A549 (cell line): ENCODE measurements at places on chromosomes 11 and 22.

- no peak for DNase-seq
These were observed 16.7 kb downstream of the RRP8 start for GRCh38 chr11:6586434-6587359.

DNA sequence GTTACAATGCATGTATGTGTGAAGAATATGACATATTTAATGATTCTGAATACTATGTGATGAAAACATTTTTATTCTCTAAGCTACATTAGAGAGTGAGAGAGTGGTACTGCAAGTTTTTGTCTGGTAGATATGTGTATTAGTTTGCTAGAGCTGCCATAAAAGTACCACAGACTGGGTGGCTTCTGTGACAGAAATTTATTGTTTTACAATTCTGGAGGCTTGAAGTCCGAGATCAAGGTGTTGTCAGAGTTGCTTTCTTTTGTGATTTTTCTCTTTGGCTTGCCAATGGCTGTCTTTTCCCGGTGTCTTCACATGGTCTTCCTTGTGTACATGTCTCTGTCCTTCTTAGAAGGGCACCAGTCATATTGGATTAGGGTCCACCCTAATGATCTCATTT is 6.9 kb upstream of the OR10W1 start:
- no peak for DNase-seq

DNA sequence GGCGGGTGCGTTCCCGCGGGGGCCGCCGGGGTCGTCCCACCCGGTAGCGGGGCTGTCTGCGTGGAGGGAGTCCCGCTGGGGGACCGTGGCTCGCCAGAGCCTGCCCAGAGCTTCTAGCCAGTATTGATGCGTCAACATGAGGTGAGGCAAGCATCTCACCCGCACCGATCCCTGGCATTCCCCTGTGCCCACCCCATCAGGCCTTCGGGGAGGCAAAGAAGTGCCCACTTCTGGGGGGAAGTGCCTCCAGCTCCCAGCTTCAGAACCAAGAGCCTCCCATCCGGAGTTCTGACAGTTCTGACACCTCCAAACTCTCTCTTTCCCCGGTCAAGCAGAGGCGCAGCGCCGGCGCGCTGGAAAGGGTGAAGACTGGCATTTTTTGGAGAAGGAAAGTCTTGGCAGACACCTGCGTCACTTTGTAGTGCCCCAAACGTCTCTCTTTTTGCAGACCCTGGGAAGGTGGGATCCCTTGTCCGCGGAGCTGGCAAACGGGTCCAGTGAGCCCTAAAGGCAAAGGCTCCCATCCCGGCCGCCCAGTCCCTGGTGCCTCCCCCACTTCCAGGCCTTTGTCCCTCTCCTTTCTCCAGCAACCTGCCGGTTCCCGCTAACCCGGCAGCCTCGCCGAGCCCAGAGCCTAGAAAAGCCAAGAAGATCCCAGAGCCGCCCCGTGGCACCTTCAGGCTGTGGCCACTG is 3.2 kb upstream of the PAX6 start:
- DNase-seq: no peak

- peak; percentile 6 for DNase-seq
These were observed 230.1 kb upstream of the DDI1 start for GRCh38 chr11:103806130-103806895.

- DNase-seq: no peak
These were observed at the start of gene PLET1 for GRCh38 chr11:112260490-112260889. Gene PLET1 (minus strand): TSS chr11:112260860. CDS start chr11:112260589, 271 bp downstream.

DNA sequence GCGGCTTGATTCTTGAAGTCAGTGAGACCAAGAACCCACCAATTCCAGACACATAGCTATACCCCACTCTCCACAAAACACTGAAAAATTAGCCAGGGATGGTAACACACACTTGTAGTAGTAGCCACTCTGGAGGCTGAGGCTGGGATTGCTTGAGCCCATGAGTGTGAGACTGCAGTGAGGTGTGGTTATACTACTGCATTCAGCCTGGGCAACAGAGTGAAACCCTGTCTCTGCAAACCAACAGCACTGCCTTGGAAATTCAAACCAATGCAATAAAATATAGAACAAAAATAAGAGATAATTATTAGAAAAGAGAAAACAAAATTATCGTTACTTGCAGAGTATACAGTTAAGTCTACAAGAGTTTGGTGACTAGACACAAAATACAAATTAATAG is 20.2 kb upstream of the PRDM10 start:
- no peak for DNase-seq

DNA sequence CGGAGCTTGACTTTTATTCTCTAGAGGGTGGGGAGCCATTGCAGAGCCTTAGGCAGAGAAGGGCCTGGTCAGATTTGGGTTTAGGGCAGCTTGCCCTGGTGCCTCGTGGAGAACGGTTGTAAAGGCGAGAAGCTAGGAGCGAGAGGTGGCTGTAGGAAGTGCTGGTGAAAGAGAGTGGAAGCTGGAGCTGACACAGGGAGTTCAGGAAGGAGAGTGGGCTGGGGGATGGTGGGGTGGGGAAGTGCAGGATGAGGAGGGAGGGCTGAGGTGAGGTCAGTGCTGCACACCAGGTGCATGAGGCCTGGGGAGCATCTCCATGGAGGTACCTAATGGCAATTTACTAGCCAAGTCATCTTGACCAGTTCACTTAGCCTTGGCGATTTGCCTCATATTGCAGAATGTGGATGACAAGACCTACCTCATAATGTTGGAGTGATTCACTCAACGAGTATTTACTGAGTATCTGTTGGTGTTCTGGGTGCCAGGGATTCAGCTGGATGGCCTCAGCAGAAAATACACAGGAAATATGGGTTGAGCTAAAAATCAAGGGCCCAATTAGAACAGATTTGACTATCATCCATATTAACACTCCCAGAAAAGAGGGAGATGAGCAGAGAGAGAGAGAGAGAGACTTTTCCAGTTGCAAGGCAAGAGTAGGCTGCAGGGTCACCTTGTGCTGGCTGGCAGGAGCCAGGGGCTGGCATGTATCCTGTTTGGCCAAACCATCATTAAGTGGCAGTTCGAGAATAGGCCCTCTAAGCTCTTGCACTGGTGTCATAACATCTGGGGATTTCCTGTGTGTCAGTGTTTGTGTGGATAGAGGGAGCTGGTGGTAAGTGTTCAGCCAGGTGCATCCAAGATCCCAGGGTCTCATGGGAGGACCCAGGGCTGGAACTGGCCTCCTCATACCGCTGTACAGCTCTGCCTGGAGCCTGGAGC is 44.4 kb upstream of the CLDN5 start:
- peak; percentile 40 for DNase-seq

- no peak for DNase-seq
These were observed 2.1 kb downstream of the RNF141 start for GRCh38 chr11:10538924-10539323.

GRCh38 chr11:16778876-16779275 is 40.4 kb downstream of the C11orf58 start:
- DNase-seq: no peak

- no peak for DNase-seq
These were observed 614.6 kb downstream of the TBC1D22A start for GRCh38 chr22:47376901-47377505.

DNA sequence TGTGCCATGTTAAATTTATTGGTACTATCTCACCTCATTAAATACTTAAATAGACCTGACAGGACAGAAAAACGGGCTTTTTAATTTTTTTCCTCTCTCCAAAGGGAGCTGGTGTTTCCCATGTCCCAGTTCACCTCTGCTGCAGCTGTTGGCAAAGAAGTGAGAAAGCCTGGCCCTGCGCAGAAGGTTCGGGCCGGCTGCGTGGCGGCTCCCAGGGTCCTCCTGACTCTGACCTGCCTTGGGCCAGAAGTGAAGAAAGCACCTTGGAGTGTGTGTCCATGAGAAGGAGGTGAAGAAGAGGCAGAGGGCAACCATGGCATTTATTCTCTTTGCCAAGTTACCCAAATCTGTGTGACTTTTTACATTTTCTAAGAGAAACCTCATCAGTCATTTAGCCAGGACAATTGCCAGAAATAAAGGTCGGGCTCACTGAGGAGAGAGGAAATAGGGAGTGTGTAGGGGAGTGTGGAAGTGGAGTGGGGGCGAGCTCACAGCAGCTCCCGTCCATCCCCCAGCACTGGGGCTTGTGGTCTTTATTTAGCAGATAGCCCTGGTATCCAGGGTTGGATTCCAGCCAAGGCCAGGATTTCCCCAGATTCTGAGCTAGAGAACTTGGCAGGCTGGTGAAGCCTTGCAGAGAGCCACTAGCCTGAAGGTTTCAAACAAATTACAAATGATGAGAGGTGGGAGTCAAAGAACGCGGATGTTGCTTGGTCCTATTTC is 102.4 kb upstream of the CADM1 start:
- no peak for DNase-seq

GRCh38 chr22:18929459-18929858 is 6.6 kb downstream of the PRODH start:
- DNase-seq: no peak

GRCh38 chr11:69893631-69894030 is 74.4 kb upstream of the FGF3 start:
- no peak for DNase-seq

- DNase-seq: no peak
These were observed 11.8 kb upstream of the SWAP70 start for GRCh38 chr11:9651899-9652748.

DNA sequence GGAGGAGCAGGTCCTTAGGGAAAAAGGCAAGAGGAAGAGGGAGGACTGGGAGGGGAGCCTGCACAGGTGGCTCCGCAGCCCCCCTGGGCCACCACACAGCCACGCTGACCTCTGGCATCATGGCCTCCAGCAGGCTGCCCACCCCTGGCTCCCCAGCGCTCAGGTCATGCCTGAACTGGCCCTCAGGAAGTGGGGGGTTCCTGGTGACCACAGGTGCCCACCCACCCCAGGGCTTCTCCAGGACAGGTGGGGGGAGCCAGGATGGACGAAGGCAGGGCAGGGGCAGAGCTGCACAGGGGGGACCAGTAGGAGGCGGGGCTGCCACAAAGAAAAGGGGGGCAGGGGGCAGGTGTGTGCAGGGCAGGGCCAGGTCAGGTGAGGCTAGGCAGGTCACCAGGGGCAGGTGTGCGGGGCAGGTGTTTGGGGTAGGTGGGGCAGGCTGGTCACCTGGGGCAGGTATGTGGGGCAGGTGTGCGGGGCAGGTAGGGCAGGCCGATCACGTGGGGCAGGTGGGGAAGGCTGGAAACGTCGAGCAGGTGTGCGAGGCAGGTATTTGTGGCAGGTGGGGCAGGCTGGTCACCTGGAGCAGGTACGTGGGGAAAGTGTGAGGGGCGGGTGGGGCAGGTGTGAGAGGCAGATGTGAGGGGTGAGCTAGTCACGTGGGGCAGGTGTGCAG is 997 bp downstream of the DEAF1 start:
- no peak for DNase-seq

DNA sequence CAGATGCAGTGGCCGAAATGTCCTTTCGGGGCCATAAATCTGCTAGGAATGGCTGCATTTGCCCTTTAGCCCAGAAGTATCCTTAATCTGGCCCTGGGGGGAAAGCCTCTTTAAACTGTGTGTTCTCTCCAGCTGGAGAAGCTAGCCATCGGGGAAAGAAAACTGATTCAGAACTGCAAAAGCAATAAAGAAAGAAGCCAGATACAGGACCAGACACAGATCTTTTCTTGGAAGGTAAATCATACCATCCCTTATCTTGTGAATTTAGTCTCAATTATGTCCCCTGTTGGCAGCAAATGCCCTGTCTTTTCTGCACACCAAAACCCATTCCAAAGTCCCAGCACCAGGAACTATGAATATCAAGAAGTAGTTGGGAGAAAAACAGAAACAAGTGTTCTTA is 25.6 kb downstream of the PC start:
- no peak for DNase-seq

- DNase-seq: peak; percentile 30
These were observed 72.4 kb downstream of the PANX1 start for GRCh38 chr11:94201004-94201465.

DNA sequence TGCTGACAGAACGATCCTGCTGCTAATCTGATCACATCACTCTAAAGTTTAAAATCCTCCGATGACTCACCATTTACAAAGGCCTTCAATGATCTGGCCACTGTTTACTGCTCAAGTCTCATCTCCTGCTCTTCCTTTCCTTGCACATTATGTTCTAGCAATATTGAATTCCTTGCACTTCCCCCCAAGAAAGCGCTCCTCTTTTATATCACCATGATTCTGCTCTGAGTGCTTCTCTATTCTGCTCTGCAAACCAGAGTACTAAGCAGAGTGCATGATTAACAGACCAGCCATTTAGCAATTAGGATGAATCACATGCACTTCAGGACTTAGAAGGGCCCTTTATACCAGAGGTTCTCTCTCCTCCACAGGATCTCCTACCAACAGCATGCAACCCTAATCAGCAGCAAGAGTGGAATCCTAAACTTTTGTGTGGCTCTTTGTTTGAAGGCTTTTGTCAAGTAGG is 1122.8 kb upstream of the CCDC90B start:
- no peak for DNase-seq

DNA sequence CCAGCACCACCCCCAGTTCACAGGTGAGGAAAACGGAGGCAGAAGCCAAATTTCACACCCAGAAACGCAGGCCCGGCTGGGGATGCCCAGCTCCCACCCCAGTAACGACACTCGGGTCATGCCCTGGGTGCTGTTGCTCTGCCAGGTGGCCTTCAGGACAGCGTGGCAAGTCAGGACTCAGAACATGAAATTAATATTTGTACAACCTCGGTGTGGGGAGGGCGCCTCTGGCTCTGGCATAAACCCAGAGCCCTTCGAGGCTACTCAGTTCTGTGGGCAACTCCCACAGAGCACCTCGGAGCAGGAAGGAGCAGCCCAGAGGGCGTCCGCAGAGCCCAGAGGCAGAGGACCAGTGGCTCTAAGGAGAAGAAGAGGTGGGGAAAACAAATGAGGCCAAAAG is 71.6 kb downstream of the CELSR1 start:
- no peak for DNase-seq

DNA sequence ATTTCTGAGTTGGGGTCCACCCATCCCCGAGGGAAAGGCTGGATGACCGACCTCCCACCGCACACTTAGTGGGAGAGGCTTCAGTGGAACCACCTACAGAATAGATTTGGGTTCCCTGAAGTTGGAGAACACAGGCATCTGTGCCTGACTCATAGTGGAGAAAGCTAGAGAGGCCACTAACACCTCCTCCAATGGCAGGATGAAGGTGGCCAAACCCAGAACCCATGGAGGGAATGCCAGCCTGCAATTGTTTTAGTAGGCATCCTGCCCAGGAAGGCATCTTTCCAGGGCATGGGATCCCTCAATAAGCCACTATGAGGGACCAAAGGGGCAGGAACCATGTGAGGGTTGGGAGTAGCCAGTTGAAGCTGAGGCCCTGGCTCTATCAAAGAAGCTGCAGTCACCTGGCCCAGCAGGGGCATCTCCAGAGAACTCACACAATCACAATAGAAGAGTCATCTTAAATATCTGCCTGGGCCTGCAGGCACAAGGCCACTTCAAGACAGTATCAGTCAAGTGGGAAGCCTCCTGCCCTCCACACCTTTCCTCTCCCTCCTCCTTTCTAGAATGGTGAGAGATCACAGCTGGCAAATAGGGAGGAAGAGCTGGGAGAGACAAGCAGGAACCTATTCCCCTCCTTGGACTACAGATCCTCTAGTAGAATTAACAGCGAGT is 124.1 kb upstream of the CSNK2A3 start:
- no peak for DNase-seq

GRCh38 chr22:39234472-39234787 is 10.4 kb downstream of the PDGFB start:
- DNase-seq: no peak
